Chondrocyte (in vitro differentiated cells): ENCODE measurements at places on chromosomes 3 and 15. TPM values are rescaled to one million over a fixed set of nuclear protein-coding genes. Genes with fewer than 3 reads are reported as not detected.

P3H2 gene
- 18.2 to 72.4 TPM (median 21.9 TPM) in 3 replicates for total RNA-seq

KLHL40 gene
- not detected in 3 replicates for total RNA-seq

PARL gene
- 39.2 to 45.4 TPM (median 44.7 TPM) in 3 replicates for total RNA-seq

SPATA12 gene
- total RNA-seq, result not detected in 3 replicates

ZBTB20 gene
- total RNA-seq, result 12.2 to 24.5 TPM (median 15.5 TPM) in 3 replicates

GOLGA8G gene
- total RNA-seq, result not detected in 3 replicates

PLSCR2 gene
- not detected in 3 replicates for total RNA-seq

GOLGA6B gene
- 0.10 TPM in 1 of 3 replicates, not detected in the others for total RNA-seq

GOLGA8A gene
- total RNA-seq, result 106 to 116 TPM (median 106 TPM) in 3 replicates

NEK10 gene
- total RNA-seq, result 7.3 to 7.9 TPM (median 7.5 TPM) in 3 replicates

ASTE1 gene
- 5.4 to 6.6 TPM (median 6.5 TPM) in 3 replicates for total RNA-seq

DNA sequence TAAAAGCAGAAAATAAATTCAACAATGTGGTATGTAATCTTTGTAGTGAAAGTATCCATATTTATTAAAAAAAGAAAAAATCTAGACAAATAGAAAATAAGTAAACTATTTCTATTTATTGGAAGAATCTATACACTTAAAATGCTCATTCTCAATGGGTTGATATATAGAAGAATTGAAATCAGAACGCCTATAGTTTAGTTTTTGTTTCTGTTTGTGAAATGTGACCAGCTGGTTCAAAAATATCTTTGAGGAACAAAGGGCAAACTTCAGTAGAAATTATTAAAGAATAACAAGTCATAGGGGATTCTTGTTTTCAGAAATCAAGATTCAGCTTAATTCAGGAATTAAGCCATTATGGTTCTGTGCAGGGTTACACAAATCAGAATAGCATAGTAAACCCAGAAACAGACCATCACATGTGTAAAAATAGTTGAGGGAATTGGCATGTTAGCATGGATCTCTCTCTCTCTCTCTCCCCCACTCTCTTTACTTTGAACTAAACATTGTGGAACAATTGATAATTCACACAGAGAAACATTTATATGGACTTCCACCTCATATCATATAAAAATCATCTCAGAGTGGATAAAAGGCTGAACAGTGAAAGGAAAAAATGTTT, 134.0 kb downstream of the CHL1 start:
- no peak for DNase-seq

GRCh38 chr3:29693863-29694262, 413.0 kb downstream of the RBMS3 start:
- DNase-seq, result no peak

GRCh38 chr15:25832158-25832557, 31.0 kb downstream of the ATP10A start:
- DNase-seq, result no peak

GRCh38 chr3:60633644-60634043, 617.6 kb downstream of the FHIT start:
- DNase-seq, result no peak

DNA sequence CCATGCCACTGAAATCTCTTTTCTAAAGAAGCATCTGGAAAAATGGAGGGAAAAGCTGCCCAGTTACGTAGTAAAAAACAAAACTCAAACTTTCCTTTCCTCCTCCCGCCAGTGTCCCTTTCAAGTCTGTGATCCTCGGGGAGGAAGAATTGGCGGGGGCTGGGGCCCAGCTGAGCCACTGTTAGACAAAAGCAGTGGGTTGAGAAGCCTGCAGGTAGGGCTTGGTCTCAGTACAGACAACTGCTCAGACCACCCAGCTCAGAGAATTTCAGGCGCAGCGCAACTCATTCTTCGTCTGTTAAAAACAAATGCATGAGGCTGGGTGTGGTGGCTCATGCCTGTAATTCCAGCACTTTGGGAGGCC, 117.1 kb downstream of the MYLK start:
- DNase-seq, result no peak

DNA sequence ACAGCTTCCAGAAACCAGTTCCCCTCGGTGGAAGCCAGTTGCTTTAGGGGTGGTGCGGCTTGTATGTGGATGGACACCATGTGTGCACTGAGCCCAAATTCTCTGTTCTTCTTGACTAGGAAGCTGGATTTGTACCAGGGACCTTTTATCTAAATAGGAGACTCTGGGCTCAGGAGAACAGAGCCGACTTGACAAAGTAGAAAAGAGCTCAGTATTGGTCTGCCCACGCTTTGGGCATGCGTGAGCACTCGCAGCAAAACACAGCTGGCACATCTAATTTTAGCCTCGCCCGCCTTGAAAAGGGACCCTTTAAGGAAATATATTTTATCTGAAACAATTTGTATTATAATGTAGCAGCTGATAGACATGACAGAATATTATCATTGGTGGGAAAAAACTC, 1.1 kb upstream of the RBMS3 start:
- DNase-seq, result no peak

- DNase-seq, result no peak
Measured at GRCh38 chr3:133301194-133301593, 98.7 kb upstream of the BFSP2 start.

- DNase-seq, result no peak
Measured at GRCh38 chr3:170055209-170055608, 17.4 kb downstream of the GPR160 start.

GRCh38 chr15:56244811-56245576, 1.3 kb upstream of the RFX7 start:
- DNase-seq, result no peak

DNA sequence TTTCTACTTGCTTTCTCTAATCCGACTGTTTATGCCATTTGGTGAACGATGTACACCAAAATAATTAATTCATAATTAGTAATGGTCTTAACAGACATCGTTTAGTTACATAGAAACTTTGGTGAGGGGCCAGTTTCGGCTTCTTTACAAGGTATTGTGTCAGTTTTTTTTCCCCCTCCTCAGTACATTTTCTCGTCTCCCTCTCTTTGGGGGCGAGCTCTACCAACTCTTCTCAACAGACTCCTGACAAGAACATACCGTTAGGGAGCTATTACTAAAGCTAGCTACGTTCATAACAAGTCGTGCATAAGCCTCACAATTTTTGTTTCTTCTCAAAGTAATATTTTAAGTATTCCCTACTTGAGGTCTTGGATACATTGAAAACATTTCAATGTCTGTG, 1.4 kb downstream of the U2SURP start:
- no peak for DNase-seq

DNA sequence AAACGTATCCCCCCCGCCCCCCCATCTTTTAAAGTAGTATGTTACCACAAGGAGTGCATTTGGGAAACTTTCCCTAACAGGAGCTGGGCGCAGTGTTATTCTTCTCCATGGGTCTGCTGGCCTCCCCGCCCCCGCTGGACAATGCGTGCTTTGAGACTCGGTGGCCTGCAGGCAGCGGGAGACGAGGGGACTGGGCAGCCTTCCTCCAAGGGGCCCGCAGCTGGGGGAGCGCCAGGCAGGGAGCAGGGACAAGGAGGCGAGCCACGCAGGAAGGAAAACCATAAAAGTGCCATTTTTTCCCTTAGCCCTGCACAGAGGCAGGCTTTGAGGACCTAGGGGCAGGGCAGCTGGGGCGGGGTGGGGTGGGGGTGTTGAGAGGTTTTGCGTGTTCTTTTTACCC, 14.1 kb downstream of the SOX2 start:
- DNase-seq, result no peak

GRCh38 chr15:79948095-79948695, 22.8 kb downstream of the BCL2A1 start:
- no peak for DNase-seq

DNA sequence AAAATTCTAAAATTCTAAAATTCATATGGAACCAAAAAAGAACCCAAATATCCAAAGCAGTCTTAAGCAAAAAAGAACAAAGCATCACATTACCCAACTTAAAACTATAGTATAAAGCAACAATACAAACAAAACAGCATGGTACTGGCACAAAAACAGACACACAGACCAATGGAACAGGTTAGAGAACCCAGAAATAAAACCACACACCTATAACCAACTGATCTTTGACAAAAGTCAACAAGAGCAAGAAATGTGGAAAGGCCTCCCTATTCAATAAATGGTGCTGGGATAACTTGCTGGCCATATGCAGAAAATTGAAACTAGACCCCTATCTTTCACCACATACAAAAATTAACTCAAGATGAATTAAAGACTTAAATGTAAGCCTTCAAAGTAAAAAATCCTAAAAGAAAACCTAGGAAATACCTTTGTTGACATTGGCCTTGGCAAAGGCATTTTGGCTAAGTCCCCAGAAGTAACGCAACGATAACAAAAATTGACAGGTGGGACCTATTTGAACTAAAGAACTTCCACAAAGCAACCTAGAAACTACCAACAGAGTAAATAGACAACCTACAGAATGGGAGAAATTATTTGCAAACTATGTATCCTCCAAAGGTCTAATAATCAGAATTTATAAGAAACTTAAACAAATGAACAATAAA, 56.9 kb downstream of the TTBK2 start:
- DNase-seq, result no peak

GRCh38 chr3:58617338-58617761, 40.2 kb upstream of the FAM107A start:
- peak; percentile 34 for DNase-seq

DNA sequence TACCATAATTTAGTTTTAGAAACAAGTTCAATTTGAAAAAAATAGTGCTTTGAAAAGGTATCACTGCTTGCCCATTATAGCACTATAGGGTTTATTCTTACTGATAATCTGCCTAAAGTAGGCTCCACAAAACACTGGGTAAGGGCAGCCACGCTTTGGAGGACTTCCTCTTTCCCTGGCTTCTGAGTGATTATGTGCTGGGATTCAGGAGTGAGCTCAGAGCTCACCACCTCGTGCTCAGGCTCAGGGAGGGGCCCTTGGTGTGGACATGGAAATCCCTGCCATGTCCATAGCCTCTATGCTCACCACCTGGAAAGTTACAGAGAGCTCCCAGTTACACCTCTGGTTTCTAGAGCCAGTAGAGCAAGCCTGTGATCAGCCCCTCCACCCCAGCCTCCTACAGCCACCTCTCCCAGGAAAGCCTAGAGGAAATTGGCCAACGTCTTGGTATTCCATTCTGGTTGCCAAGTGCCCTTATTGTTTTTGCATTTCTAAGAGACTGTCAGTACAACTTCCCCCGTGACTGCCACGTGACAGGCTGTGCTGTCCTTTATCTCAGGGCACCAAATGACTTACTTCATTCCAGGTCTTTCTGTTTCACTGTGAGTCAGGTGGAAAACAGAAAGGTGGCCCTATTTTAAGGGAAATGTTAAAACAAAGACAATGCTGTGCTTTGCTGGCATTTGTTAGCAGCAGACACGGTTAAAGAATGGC, 316.0 kb downstream of the RORA start:
- DNase-seq, result no peak

DNA sequence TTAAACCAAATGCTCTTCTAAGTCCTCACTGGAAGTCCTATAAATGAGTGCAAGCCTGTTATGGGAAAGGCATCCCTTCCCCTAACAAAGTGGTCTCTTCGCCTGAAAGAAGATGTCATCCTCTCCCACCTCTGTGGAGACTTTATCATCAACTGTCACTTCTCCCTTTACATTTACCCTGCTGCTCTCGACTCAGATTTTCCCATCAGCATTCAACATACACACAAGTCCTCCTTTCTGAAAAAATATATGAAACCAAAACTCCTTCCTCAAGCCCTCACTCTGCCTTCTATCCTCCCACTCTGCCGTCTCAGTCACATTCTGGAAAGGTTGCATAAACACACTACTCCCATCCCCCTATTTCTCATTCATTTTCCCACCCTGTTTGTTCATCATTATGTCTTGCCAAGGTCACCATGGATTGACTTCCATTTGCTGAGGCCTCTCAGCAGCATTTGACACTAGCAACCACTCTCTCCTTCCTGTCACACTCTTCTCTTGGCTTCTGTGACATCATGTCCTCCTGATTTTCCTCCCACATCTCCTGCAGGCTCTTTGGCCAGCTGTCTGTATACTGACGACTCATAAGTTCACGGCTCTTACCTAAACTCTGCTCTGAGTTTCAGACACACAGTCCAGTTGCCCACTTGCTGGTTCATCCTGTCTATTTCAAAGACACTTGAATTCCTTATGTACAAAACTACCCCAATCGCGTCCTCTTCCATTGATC, 70.3 kb upstream of the SMAD3 start:
- no peak for DNase-seq

DNA sequence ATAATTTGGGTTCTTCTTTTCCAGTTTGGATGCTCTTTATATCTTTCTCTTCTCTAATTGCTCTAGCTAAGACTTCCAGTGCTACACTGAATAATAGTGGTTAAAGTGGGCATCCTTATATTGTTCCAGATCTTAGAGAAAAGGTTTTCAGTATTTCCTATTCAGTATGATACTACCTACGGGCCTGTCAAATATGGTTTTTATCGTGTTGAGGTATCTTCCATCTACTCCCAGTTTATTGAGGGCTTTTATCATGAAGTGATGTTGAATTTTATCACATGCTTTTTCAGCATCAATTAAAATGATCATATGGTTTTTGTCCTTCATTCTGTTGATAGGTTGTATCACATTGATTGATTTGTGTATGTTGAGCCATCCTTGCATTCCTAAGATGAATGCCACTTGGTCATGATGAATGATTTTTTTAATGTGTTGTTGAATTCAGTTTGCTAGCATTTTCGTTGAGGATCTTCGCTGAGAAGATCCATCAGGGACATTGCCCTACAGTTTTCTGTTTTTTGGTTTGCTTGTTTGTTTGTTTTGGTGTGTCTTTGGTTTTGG, 3.0 kb upstream of the LRRC34 start:
- no peak for DNase-seq

GRCh38 chr3:14343338-14344112, 58.9 kb upstream of the SLC6A6 start:
- DNase-seq, result no peak

DNA sequence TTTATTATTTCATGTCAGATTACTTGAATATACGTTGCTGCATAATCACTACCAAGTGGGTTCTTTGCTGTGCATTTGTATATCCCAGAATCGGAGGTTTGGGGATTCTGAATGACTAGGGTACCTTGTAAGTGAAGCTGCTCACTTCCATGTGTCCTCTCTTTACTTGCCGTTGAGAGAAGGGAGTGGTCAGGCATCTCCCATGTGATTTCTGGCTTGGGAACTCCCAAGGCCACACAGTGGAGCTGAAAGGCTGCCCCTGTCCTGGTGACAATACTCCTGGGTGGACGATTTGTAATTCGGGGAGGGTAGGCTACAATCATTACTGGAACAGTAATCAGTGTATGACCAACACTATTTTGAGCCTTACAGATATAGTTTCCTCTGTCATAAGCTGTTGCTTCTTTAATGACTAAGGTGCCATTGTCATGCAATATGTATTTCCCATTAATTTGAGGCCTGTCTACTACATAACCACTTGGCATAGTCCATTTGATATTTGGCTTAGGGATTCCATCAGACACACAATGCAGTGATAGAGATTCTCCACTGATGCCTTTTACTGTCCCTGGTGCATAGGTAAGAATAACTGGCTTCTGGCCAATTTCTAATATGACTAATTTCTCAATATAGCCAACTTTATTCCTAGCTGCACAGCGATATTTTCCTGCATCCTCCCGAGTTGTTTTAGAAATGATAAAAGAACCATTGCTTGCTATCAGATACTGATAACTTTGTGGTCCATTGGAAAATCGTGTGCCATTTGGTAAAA, 24.0 kb downstream of the IGSF10 start:
- DNase-seq, result no peak

- DNase-seq, result no peak
Measured at GRCh38 chr3:126858887-126859286, 124.0 kb upstream of the PLXNA1 start.
